NCI-H1694 (cell line): ENCODE measurements at places on chromosomes 11 and 22.

GRCh38 chr11:59730896-59731565, 17.4 kb upstream of the OR10V1 start:
- DNase-seq: no peak

DNA sequence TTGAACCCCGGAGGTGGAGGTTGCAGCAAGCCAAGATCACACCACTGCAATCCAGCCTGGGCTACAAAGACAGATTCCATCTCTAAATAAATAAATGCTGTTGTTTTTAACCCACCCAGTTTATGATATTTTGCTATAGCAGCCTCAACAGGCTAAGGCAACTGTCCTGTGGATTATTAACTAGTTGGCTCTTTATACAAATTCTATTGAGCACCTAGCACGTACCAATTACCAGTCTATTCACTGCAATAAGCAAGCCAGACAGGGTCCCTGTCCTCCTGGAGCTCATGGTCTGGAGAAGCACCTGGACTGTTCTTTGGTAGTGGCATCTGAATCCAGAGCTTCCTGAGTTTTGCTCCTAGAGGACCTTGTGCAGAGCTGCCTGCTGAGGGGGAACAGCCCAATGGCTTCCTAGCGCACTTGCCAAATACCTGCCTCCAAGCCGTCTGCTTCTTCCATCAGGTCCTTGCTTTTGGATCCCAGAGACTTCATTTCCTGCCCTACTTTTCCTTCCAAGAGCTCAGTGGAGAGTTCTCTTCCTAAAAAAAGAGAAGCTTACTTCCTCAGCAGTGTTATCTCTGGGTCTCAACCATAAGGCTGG, 49.9 kb upstream of the MICAL2 start:
- no peak for DNase-seq

GRCh38 chr11:8597182-8597581, 3.2 kb upstream of the STK33 start:
- no peak for DNase-seq

- DNase-seq: no peak
These were observed 10.3 kb downstream of the UBASH3B start for GRCh38 chr11:122665861-122666260.

GRCh38 chr11:14022251-14022650, 59.7 kb downstream of the SPON1 start:
- DNase-seq: no peak

DNA sequence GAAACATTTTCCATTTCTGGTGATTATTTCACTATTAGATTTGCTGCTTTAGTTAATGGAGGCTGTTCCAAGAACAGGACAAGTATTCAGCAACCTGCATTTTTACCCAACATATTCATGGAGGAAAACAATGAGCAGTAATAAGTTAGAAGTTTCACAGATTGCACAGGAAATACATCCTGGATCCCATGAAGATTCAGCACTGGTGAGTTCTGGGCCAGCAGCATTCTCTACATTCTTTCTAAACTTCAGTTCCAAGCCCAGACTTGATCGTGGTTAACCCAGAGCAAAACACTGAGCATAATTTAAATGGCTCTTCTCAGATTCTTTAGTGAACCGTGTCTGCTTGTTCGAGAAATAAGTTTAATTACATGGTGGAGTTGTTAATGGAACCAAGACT, 3.8 kb downstream of the FJX1 start:
- DNase-seq: no peak

DNA sequence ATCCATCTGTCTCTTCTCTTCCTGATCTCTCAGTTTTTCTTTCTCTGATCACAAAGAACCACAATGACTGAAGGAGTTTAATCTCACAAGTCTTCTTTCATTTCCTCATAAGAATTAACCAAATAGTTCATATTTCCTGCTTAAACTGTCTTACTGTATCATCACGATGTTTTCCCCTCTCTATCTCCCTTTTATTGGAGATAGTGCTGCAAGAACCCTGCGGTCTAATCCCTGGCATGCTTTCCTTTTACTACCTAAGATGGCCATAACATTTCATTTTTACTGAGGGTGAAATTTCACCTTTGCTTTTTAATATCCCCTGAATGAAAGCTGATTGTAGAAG, 28.9 kb downstream of the CARD18 start:
- DNase-seq: no peak

DNA sequence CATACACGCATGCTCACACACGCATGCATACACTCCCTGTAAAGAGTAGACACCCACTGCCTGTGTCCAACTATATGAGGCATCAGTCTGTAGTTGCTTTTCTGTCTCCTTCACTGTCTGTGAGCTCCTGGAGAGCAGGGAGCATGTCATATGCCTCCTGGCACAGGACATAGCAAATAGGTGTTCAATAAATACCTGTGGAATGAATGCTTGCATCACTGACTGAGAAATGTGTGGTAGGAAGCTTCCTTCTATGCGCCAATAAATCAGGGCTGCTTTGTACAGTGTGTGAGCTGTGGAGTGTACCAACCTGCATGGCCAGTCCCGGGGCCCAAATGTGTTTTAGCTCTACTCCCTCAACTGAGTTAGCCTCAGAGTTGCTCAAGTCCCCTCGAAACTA, 37.2 kb upstream of the NAV2 start:
- no peak for DNase-seq

- no peak for DNase-seq
These were observed 274.9 kb upstream of the ZC3H12C start for GRCh38 chr11:109818290-109818689.

DNA sequence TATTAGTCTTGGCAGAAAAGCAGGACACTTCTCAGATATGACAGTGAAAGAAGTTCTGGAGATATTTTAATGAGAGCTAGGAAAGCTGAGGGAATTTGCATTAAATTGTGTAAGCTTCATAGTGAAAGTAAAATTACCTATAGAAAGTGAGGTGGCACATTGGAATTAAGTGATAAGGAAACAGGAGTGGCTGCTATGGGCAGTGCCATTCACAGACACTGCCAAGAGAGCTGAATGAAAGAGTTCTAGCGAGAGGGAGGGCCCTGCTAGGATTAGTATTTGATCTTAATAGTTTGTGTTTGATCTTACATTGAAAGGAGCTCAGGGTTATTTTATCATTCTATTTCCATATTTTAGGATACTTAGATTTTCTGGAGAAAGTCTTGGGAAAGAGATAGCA, 351.9 kb downstream of the DDX10 start:
- DNase-seq: no peak

DNA sequence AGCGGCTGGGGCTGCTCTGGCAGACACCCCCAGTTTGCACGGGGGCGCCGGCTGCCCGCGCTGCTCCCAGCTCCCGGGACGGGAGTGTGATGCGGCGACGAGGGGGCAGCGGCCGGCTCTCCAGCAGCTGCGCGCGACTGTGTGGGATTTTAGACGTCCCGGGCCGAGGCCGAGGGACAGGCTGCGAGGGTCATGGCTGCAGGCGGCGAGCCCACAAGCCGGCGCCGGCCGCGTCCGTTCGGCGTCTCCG, 159 bp downstream of the FZD4 start:
- no peak for DNase-seq

DNA sequence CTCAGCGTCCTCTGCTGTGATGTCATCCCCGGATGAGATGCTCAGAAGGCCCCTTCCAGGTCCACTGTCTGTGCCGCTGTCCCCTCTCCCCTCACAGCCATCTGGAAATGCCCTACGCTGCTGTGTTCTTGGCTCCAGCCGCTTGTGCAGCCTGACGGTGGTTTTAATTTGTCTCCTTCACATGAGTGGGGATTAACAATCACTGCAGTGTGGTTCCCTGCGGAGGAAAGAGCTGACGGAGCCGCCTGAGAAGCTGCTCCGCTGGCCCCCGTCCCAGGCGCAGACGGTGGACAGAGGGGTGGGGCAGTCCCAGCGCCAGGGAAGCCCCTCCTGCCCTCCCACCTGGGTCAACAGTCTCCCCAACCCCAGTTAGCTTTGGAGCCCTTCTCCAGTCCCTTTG, 67.5 kb upstream of the PHF21B start:
- peak; percentile 18 for DNase-seq

DNA sequence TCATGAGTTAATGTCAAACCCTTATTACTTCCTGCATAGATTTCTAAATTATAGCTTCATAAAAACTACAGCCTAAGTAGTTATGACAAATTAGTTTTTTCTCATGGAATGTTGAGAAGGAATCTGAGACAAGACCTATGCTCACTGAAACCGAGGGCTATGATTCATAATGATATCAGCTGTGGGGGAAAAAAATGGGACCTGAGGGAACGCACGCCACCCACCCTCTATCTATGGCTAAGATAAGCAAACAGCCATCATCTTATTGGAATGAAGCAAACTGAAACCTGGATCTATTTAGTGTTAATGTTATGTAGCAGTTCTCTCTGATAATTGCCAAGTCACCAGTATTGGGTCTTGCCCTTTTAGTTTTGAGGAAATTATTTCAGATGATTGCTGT, 906.9 kb upstream of the RAG2 start:
- DNase-seq: no peak

- DNase-seq: no peak
These were observed 46.9 kb upstream of the TTC12 start for GRCh38 chr11:113267493-113267892.

DNA sequence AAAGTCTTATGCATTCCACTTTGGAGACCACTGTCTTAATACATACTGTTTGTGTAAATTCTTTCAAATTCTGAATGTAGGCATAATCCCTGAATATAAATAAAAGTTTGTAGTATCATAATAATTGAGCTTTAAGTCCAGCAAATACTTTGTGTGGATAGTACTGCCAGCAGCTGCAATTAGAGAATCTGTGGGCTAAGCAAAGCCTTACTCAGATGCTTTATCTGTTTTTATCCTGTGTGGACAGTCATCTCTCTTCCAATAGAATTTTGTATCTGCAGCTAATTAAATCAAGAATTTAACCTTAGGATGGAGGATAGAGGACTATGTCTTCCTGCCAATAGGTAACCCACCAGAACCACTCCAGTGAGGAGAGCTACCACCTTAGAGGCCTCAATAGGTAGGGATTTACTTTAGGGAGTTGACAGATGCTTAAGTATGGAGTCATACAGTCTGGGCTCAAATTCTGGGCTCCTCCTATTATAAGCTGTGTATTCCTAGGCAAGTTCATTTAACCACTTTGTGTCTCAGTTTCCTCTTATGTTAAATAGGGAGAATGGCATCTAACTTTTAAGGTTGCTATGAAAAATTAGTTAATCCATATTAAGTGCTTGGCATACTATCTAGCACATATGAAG, 71.1 kb downstream of the STIM1 start:
- DNase-seq: no peak

- no peak for DNase-seq
These were observed 33.5 kb downstream of the ARVCF start for GRCh38 chr22:19982991-19983578.

DNA sequence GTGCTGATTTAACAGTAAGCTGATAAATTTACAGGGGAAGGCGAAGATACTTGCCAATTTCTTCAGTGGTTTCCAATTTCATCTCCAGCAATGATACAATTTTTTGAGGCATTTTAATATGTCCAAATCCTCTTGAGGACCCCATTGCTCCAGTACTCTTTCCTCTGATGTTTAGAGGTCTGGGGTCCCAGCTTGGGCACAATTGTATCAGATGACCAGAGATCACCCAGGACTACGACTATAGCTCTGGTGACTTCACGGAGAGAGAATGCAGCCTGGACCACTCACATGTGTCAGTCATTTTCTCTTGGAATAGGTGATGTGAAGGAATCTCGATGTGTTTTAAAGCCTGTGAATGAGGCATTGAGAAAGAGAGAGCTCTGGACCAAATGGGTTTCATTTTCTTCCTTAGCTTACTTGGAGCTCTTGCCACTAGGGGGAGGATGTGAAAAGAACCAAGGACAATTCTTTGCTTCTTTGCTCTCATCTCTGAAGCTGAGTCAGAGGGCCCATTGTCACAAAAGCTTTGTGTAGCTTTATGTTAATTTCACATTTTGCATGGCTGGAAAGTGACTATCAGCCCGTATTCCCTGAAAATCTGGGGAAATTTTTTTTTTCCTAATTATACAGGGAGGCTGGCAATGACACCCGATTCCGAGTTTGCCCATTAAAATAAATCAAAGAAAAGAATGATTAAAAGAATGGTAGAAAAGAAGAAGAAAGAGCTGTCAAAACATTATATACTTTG, 6.7 kb upstream of the CCDC90B start:
- DNase-seq: peak; percentile 10

DNA sequence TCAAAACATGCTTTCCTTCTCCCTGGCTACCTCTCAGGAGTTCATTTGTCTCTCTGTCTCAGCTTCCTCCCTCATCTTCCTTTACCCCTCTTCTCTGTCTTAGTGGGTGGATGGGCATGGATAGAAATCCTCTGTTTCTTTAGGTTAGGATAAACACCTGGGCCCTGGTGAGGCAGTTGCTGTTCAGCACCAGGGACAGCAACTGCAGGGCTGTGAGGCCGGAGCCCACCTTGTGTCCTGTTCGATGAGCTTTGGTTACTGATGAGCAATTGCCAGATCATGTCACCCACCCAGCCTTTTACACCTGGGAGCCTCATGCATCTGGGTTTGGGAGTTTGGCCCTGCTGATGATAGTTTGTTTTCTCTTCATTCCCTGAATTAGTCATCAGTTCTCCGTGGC, 6.1 kb upstream of the CRYBB3 start:
- no peak for DNase-seq

GRCh38 chr11:41714101-41714500, 254.6 kb upstream of the LRRC4C start:
- no peak for DNase-seq

DNA sequence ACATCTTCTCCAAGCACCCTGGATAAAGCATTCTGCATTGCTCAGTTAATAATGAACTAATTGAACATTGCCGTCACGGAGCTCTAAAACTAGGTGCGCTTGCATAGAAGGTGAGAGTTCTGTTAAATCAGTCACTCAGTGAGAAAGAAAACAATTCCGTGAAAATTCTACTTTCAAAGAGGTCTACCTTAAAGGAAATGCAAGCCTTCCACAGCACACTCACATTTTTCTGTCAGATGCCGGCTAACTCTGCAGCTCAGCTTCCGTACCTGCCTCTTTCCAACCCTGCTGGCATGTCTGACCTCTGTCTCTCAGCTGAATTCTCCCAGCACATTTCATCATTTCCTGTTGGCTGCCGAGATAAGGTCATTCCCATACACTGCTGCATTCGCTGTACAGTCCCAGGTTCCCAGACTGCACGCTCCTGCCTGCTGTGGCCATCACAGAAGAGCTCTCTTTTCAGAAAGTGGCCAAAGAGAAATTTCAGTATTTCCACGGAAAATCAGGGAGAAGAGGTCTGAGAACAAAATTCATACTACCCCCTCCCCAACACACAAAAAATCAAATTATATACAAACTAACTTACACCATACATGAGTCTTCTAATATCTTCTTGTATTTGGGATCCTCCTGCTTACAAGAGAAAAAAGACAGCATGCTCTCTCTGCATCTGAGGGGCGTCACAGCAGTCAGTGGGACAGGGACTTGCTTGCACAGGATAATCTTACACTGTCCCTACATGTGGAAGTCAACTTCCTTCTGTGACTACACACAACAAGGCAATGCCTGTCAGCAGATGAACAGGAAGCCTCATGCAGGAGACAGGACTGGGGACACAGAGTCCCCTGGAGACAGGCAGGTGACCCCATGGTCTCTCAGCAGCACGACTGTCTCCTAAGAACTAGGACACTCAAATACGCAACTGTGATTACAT, 55.1 kb downstream of the PACSIN2 start:
- no peak for DNase-seq
